ENCODE measurements at places on chromosomes 16 and 17.

DNA sequence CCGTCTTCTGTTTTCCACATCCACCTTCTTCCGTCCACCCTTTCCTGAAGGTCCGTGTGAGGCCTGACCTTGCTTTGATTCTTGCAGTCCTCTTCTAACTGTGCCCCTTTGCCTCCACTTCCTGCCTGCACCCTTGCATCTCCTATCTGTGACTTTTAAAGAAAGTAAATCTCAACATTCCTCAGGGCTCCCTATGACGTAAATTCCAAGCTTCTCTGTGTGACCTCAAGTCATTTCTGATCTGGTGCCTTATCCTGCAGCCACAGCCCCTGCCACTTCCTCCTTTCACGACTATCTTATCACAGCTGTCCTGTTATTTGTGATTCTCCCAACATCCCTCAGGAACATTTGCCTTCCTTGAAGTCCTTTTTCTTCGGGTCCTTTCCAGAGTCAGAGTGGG is 520.5 kb downstream of the CDH13 start:
- no peak for DNase-seq

GRCh38 chr16:2039274-2040031 is 8.2 kb downstream of the NTHL1 start:
- no peak for DNase-seq

GRCh38 chr17:78130090-78130436 is 508 bp upstream of the TMC8 start:
- no peak for DNase-seq

DNA sequence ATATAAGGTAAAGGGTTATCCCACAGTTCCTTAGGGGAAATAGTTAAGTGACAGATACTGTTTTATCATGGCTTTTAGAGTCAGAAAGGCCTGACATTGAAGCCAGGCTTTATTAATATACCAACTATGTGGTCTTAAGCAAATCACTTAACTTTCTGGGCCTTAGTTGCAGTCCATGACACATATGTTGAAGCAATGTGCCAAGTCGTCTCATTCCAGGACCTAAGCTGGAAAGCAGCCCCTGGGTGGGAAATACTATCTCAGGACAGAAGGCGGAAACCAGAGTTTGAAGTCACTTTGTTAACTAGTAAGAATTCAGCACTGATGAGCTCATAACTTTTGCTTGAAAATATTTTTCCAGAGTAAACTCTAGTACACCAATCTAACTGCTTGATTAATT is 80.0 kb downstream of the USP32 start:
- DNase-seq: no peak

GRCh38 chr17:41116297-41116696 is 1.9 kb downstream of the KRTAP4-11 start:
- no peak for DNase-seq

DNA sequence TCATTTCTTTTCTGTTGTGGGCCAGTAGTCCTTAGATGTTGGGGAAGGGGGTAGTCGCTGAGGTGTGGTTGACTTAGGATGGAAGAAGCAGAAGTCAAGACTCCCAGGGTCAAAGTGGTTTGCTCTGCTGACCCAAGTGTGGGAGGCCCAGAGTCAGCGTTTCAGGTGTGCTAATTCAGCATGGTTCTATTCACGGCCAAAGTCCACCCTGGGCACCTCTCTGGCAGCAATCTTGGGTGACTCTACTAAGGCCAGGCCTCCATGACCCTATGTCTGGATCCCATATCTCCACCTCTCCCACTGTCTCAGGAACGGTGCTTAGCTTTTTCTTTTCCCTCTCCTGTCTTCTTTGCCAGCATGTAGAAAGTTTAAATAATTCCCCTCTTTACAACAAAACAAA is 32.9 kb downstream of the MAPT start:
- no peak for DNase-seq

- DNase-seq: no peak
Observed at GRCh38 chr17:41863074-41863848, 2.0 kb downstream of the KLHL11 start.

DNA sequence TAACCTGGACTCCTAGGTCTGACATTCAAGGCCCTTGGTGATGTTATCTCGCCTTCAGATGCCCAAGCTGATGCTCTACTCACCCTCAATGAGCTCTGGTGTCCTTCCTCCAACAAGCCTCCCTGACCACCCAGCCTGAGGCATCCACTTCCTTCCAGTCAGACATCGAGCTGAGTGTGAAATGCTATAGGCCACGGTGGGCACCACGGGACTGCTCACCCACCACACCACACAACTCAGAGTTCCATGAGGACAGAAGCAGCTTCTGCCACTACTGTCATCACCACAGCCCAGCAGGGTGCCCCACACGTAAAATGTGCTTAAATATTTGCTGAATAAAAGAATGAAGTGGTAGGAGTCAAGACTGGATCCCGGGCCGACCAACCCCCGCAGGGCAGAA is 12.0 kb downstream of the CREBBP start:
- DNase-seq: no peak

- no peak for DNase-seq
Observed at GRCh38 chr16:88391144-88391850, 8.5 kb downstream of the ZNF469 start.
